M059J (cell line): ENCODE measurements at places on chromosomes 1 and 21.

DNA sequence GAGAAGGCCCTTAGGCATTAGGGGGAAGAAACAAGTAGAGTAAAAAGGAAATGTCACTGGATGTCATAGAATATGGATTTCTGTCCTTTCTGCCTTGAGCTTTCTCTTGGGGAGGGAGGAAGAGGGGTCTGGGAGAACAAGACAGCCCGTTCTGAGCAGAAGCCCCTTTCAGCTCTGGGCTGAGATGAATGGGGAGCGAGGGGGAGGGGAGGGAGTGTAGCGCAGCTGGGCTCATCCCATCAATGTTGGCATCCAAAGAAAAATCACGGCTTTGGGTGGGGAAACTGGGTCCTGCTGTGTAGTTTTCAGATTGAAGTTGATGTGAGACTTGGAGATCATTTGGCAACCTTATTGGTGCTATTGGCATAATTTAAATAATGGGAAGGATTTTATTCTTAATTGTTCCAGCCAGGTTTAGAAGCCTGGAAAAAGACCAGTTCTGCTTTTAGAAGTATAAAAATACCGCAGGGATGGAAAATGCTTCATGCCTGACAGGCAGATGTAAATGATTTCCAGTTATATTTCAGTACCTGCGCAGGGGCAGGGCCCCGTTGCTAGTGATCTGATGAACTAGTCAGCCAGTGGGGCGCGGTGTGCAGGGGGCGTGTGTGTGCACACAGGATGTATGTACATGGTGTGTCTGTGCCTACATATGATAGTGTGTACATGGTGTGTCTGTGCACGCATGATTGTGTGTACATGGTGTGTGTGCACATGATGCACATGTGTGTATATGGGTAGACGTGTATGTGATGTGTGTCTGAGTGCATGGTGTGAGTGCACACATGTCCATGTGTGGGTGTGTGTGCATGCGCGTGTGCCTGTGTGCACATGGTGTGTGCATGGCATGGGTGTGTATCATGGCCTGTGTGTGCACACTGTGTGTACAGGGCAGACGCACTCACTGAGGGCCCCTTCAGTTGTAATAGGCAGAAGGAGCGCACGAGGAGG lies 36.0 kb downstream of the ABCG1 start:
- no peak for DNase-seq

GRCh38 chr1:159869173-159869572 lies 6.7 kb upstream of the VSIG8 start:
- DNase-seq, result peak; percentile 85

DNA sequence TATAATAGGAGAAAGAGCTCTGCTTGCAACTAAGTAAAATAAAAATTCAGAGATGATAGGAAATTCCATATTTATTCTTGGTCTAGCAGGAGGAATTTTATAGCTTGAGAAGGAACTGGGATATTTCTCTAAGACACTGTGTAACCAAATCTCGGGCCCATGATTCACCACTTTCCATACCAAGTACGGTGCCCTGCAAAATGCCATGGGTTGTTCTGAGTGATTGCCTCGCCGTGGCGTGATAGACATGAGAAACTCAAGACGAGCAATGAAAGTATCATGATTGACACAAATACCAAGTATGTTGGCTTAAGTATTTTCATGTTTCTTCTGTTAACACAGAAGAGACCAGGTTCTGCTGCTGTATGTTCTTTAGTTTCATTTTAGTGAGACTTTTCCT lies 167.2 kb downstream of the LMO4 start:
- no peak for DNase-seq

DNA sequence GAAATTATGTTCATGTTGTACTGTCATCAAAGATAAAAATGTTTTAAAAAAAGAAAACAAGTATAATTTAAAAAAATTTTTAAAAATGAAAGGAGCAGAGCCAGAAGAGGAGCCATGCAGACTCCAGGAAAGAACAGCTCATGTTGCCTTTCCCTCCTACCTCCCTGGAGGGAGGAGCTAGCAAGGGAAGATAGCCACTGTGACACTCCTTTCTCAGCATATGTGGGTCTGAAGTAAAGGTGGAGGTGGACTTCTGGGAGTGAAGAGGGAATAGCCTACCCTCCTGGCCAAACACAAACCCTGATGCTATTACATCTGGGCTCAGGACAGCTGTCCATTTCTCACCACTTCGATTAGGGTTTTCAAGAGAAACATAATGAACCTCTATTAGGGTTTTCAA lies 54.2 kb downstream of the SLC2A1 start:
- no peak for DNase-seq

DNA sequence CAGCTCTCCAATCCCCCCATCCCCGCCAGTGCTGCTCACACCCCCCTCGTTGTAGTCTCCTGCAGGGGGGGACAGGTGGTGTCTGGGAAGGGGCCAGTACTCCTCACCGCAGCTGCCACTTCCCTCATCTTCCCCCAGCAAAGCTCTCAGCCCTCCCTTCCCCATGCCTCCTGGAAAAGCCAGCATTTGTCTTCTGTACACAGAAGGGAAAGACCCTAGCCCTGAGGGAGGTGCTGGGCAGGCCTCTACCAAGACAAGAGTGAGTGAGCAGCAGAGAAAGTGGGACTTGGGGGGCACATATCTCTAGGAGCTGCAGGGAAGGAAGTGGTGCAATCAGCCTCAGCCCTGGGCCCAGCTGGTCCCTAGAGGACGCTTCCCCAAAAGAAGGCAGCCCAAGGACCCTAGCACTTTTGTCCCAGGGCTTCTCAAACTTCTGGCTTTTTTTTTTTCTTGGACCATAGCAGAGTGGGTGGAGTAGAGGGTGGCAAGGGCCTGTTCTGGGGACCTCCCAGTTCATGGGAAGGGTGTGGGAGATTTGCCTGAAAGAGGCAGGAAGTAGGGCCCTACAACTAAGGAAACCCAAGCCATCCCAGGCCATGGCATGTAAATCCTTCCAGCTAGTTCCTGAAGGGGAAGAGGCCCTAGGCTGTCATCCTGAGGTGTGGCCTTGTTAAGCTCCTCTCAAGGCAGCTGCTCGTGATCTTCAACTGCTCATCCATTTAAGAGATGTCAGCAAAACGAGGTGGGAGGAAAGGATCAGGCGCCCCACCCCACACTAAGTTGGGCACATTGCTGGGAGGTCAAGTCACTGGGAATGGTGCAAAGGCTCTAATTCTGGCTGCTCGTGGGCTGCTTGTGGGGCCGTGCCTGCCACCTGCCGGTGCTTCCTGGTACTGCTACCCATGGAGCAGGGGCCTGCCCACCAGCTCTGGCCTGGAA lies 12.6 kb downstream of the ZC3H12A start:
- DNase-seq, result peak; percentile 61

GRCh38 chr1:60331647-60332046 lies 258.1 kb upstream of the C1orf87 start:
- no peak for DNase-seq
